Activated gamma-delta T cell treated with anti-CD3 and anti-CD28 coated beads, Interleukin-2, amount 50 U/mL, for 16 hours (primary cell): ENCODE measurements at places on chromosomes 1 and 21.

DNA sequence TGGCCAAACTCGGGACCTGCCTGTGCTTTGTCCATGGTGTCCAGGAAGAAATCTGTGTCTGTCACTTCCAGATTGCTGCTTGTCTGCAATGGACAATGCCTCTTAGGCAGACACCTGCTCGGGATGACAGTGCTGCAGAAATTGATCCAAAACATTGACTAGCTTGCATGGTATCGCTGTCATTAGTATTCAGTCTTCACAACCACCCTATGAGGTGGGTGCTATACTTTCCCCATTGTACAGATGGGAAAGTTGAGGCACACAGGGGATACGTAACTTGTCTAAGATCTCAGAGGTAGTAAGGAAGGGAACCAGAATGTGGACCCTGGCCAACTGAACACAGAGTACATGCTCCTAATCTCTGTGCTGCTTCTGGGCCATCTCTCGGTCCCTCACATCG lies 138.7 kb downstream of the DHRS3 start:
- no peak for DNase-seq

- no peak for DNase-seq
These were observed 36.3 kb downstream of the KCNJ15 start for GRCh38 chr21:38293113-38293512.

DNA sequence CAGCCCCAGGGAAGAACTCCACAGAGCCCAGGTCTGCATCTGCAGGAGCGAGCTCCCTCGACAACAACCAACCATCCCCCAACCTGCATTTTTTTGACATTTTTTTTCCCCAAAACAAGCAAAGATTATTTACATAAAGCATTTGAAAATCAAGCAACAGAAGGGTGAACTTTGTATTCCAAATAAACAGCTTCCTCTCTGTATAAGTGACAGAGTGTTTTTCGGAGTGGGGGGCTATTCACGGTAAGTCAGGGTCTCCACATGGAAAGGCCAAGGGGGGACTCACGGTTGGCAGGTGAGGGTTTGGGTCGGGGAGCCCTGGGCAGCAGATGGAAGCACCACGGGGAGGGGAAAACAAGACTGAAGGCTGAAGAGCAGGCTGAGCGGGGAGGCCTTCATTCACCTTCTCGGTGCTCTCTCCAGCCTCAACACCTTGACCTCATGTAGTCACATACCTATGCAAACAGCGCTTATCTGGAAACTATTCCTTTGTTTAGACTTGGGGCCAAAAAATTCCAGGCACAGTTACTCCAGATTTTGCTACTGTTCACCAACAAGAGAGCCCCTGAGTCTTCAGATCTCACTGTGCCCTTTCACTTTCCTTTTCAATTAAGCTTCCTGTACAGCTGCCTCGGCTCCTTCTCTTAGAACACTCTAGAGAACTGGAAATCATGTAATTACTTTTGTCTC lies 27.6 kb downstream of the C2CD2 start:
- no peak for DNase-seq

DNA sequence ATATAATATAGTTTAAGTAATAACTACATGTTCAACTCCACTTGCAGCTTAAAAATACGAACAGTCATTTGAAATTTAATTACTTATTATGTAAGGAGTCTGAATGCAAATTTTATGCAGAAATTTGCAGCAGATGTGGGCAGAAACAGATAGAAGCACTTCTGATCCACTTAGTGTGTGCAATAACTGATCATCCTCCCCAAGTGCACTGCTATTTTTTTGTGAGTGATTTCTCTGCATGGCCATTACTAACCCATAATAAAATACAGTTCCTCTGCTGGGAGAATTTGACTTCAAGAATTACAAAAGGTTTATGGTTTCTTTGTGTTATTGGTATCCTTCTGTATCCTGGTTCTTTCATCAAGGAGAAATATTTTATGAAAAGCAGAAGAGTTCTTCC lies 611.5 kb upstream of the RGS18 start:
- no peak for DNase-seq

- DNase-seq: no peak
These were observed 1177.6 kb downstream of the PLA2G4A start for GRCh38 chr1:188006354-188006753.

DNA sequence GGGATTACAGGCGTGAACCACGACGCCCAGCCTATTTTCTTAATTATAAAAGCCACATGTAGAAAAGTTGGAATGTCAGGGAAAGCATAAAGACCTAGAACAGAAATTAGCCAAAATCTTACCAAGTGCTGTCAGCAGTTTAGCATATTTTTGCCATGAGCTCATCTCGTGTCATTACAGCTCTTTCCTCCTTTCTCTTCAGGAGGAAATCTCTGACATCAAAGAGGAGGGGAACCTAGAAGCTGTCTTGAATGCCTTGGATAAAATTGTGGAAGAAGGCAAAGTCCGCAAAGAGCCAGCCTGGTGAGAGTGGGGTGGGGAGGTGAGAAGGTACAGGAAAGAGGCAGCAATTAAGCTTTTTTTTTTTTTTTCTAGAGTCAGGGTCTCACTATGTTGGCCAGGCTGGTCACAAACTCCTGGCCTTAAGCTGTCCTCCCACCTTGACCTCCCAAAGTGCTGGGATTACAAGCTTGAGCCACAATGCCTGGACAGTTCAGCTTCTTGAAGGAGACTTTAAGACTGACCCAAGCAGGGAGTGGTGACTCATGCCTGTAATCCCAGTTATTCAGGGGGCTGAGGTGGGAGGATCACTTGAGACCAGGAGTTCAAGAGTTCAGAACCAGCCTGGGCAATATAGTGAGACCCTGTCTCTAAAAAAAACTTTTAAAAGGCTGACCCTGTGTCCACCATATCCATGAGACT lies 8.4 kb upstream of the BGLAP start:
- no peak for DNase-seq

GRCh38 chr21:26834181-26834905 lies 10.9 kb downstream of the ADAMTS1 start:
- no peak for DNase-seq

- DNase-seq: no peak
These were observed 82.9 kb downstream of the NGF start for GRCh38 chr1:115255154-115255553.

DNA sequence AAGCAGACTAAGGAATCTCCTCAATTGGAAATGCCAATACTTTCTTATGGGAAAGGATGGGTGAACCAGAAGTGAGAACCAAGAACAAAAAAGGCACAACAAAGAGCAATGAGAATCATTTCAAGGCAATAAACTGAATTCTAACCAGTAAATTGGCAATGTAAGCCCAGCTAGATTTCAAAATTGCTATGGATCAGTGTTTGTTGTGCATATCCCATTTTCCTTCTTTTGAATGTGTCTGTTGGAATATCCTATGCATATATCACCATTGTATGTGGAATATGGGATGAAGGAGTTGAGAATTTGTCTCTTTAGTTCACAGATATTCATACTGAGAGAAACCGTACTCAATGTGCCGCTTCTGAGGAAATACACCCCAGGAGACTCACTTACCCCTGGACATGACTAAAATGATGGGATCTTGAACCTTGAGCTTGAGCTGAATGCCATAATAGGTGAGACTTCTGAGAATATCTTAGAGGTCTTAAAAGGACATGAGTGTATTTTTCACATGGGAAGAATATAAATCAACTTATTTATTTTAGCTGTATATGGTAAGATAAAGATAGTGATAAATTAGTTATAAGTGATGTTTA lies 216.0 kb downstream of the BACH1 start:
- no peak for DNase-seq

DNA sequence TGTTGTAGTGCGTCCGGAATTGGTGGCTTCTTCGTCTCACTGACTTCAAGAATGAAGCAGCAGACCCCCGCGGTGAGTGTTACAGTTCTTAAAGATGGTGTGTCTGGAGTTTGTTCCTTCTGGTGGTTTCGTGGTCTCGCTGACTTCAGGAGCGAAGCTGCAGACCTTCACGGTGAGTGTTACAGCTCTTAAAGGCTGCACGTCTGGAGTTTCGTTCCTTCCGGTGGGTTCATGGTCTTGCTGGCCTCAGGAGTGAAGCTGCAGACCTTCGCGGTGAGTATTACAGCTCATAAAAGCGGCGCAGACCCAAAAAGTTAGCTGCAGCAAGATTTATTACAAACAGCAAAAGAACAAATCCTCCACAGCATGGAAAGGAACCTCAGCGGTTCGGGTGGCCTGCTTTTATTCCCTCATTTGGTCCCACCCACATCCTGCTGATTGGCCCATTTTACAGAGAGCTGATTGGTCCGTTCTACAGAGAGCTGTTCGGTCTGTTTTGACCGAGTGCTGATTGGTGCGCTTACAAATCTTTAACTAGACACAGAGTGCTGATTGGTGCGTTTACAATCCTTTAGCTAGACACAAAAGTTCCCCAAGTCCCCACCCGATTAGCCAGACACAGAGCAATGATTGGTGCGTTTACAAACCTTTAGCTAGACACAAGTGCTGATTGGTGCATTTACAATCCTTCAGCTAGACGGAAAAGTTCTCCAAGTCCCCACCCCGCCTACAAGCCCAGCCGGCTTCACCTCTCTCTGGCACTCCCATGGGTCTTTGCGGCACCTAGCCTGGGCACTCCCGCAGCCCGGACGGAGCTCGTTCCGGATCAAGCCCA lies 49.6 kb upstream of the KRTAP19-8 start:
- no peak for DNase-seq

GRCh38 chr1:46412893-46413595 lies 18.9 kb downstream of the FAAH start:
- no peak for DNase-seq

DNA sequence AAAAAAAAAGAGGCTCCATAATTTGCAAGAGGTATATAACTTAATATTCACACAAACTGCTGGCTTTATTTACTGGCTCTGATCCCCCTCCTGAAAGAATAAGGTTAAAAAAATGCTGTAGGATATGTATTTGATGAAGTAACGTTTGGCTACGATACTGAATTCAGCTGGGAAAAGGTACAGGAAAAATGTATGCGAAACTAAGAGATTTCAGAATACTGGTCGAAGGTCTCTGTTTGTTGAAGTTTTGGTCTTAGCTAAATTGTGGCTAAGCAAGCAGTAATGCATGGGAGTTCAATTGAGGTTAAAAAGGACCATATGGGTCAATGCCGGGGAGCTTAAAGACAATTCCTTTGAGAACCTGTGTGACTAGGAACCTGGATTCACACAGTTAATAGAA lies 355.5 kb upstream of the NCAM2 start:
- DNase-seq: no peak

- no peak for DNase-seq
These were observed 251.9 kb downstream of the DPYD start for GRCh38 chr1:97668945-97669344.

- DNase-seq: no peak
These were observed 92.5 kb upstream of the C21orf91 start for GRCh38 chr21:17911628-17912027.

- DNase-seq: peak; percentile 77
These were observed 35.9 kb downstream of the ITPKB start for GRCh38 chr1:226702957-226703831.

DNA sequence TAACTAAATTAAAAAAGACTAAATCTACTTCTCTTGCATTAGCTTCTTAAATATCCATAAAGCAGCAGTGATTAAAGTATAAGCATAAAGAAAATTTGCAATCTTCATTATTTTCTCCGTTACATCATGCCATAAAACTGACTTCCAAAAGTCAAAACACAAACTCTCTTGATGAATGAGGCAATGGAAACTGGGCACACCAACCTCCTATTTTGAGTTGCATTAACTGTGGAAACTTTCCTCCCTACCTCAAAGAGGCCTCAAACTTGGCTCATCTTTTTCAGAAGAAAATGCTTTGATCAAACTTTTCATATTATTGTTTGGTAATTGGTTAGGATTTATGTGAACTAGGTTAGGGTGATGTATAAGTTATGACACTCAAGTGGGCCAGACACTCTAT lies 4.1 kb upstream of the BTG3 start:
- DNase-seq: no peak

- no peak for DNase-seq
These were observed 34.4 kb downstream of the FH start for GRCh38 chr1:241485145-241485544.

DNA sequence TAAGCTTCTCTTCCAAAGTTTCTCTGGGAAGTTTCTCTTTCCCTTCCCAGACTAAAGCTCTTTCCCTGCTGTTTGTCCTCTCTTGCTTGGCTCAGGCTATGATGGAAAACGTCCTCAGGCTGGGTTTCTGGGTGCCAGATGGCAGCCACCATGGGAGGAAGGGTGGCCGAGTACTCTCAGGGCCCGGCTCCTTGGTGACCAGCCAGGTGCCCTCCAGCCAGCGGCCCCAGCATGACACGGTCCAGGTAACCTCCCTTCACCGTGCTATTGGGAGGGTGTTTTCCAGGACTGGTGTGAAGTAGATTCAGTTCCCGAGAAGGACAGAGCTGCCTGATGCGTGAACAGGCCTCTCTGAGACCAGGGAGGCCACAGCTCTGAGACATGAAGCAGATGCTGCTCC lies 60.3 kb downstream of the KIF26B start:
- no peak for DNase-seq

- DNase-seq: no peak
These were observed 15.5 kb downstream of the TENT5C start for GRCh38 chr1:117621316-117621715.

GRCh38 chr1:66282891-66283621 lies 250.9 kb upstream of the SGIP1 start:
- no peak for DNase-seq

DNA sequence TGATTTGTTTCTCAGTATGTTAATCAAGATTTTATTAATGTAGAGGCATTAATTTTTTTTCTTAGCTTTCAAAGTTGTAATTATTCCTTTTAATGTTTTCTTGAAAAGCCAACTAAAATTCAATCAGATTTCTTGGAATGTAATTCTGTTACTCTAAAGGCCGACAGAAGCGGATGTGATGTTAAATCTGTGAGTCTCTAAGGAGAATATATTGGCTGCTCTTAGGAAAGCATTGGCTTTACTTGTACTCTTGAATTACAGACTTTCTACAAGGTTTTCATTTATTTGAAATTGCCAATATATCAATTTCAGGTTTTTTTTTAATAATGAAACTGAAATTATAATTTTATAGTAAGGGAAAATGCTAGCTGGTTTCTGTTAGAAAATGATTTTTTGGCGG lies 29.2 kb downstream of the RRP15 start:
- no peak for DNase-seq

GRCh38 chr1:8477166-8477982 lies 159.5 kb downstream of the SLC45A1 start:
- no peak for DNase-seq

DNA sequence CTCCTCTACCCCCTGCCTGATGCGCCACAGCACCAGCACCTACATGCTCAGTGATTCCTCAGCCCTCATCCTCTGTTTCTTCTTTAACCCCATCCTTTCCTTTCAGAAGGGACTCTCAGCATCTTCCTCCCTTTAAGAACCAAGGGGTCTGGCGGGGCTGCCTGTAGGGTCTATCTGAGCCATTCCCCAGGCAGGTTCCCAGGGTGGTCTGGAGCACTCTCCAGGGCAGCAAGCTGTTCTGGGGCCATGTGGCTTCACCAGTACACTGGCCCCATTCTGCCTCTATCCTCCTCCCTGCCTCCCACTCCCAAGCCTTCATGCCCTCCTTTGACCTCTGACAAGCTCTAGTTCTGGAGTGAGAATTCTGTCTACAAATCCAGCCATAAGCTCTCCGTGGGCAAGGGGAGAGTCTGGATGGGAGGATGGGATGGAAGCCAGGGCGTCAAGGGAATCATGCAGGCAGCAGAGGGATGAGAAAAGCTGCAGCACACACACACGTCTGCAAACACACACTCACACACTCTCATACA lies 10.4 kb downstream of the BATF3 start:
- DNase-seq: no peak

GRCh38 chr1:176693697-176694329 lies 230.8 kb downstream of the PAPPA2 start:
- no peak for DNase-seq
